ENCODE measurements at places on chromosomes 1 and 21. TPM values are rescaled to one million over a fixed set of nuclear protein-coding genes. Genes with fewer than 3 reads are reported as not detected.
A peak's percentile ranks its signal among the peaks of the same experiment; 100 is the strongest.

Gene NR5A2
- 1.8 TPM for total RNA-seq

Gene PADI4
- 7.7 TPM for total RNA-seq

- H3K4me1 ChIP-seq: 0 out of 2 replicates have a peak, but pooled peaks cover 4% of the 10 kb centered on the region
- DNase-seq: peak; percentile 70
- no peak overlapping the region for H3K27ac ChIP-seq
- H3K27me3 ChIP-seq: no peaks in the 10 kb centered on the region
- H3K4me3 ChIP-seq: peak overlapping the region; percentile 56
- H3K36me3 ChIP-seq: no peaks in the 10 kb centered on the region
Measured at GRCh38 chr1:112501810-112502641, 6.7 kb upstream of the WNT2B start.

- H3K4me1 ChIP-seq: no peaks in the 10 kb centered on the region
- no peak overlapping the region for H3K4me3 ChIP-seq
- H3K27ac ChIP-seq: no peak overlapping the region
- H3K36me3 ChIP-seq: peaks cover 35% of the 10 kb centered on the region
- no peaks in the 10 kb centered on the region for H3K27me3 ChIP-seq
Measured at GRCh38 chr1:88744142-88744541, 60.1 kb downstream of the PKN2 start.

DNA sequence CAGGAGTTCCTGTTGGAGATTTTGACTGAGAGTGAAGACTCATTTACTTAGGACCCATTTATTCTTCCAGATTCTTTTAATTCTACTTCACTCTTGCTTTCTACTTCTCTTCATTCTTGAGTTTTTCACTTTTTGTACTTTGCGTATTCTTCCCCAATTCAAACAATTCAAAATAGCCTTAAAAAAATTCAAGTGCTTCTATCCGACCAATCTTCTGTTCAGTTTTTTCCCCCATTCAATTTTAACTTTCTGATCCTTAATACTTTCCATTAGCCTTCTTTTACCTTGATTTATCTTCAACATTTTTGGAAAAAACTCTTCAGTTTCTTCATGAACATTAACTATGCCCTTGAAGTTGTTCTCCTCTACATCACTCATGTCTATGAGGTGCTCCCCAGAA lies 21.1 kb downstream of the ZFYVE9 start:
- no peaks in the 10 kb centered on the region for H3K36me3 ChIP-seq
- peaks cover 9% of the 10 kb centered on the region for H3K4me1 ChIP-seq
- no peak overlapping the region for H3K27ac ChIP-seq
- no peaks in the 10 kb centered on the region for H3K27me3 ChIP-seq
- no peak for DNase-seq

GRCh38 chr1:201709564-201710295 lies 119.2 kb upstream of the IPO9 start:
- no peak overlapping the region for H3K27ac ChIP-seq
- H3K4me1 ChIP-seq: peaks cover 27% of the 10 kb centered on the region
- no peaks in the 10 kb centered on the region for H3K27me3 ChIP-seq
- H3K4me3 ChIP-seq: no peak overlapping the region
